ENCODE measurements at places on chromosomes 5 and 9. TPM values are rescaled to one million over a fixed set of nuclear protein-coding genes. Genes with fewer than 3 reads are reported as not detected.

GRCh38 chr9:81465468-81466011 is 223.8 kb downstream of the TLE1 start:
- no peak for DNase-seq

GRCh38 chr9:128743421-128743820 is 19.5 kb upstream of the ZDHHC12 start:
- DNase-seq, result no peak

MCIDAS gene
- 0.86 TPM for polyA plus RNA-seq

IL9 gene
- not detected for polyA plus RNA-seq

DNA sequence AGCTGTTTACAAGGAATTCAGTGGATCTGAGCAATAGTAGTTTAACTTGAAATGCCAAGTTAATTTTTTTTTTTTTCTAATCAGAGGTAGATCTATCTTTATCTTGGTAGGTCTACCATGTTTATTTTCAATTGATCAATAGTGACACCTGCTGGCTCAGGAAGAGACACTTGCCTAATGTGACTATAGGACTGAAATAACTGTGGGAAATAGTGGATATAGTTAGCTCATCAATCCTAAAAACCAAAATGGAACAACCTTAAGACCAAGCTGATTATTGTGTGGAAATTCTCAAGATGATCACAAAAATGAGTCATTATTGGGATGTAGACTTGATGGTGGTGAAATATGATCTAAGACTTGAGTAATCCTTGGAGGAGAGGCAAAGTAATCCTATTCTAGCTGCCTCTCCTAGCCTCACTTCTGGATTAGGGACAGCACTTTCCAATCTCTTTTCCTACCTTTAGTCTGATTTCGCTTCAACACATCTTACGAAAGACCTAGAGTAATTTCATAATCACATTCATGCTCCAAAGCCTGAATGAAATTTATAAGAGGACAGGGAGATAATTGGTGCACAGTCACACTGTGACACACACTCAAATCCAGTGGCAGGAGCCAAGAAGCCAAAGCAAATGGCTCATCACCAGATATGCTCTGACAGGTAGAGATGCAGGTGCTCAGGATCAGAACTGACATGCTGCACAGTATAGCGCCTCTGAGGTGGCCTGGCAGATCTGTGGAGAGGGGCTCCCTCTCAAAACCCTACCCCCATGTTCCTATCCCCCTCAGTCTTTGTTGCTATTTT is 156.3 kb downstream of the HMHB1 start:
- DNase-seq, result peak; percentile 28

CD74 gene
- polyA plus RNA-seq, result 198 TPM

IFNB1 gene
- polyA plus RNA-seq, result not detected

C5orf58 gene
- polyA plus RNA-seq, result 0.29 TPM

GRCh38 chr9:69265891-69266290 is 59.1 kb upstream of the ENTREP1 start:
- DNase-seq, result no peak

ODF2 gene
- 54.5 TPM for polyA plus RNA-seq

HSPB3 gene
- not detected for polyA plus RNA-seq

GRCh38 chr9:76359365-76359764 is 34.9 kb downstream of the RFK start:
- DNase-seq, result no peak

- DNase-seq, result no peak
Measured at GRCh38 chr9:33166231-33167083, 679 bp downstream of the B4GALT1 start.

BICD2 gene
- 23.2 TPM for polyA plus RNA-seq

RNF183 gene
- 0.34 TPM for polyA plus RNA-seq

DNA sequence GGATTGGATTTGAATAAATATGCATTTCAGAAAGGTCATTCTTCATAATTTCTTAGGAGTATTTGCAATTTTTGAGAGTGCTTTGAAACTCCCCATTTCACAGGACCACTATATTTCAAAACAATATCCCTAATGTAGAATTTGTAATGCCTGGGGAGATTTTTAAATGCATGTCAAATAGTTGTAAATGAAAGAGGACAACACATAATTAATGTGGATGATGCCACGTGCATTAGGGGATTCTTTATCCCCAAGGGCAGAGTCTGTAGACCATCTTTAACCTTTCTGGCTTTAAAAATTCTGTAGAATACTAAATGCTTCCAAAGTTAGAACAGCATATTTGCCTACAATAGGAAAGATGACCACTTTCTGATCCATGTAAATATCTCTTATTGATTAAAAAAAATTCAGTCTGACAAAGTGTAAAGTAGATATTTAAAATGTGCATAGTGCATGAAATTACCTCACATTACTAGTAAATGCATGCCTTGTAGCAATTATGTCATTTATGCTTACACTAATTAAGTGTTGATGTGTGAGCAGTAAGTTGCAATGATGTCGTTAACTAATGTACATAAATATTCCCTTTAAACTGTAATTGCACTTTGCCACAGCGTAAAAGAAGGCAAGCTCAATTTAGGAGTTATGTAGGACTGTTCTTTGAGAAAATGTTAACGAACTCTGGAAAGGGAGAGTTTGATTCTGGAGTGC is 416.1 kb downstream of the PSAT1 start:
- DNase-seq, result no peak

- no peak for DNase-seq
Measured at GRCh38 chr5:83026930-83027687, 50.1 kb downstream of the TMEM167A start.

- DNase-seq, result no peak
Measured at GRCh38 chr5:133996683-133997252, 8.0 kb downstream of the VDAC1 start.

DNA sequence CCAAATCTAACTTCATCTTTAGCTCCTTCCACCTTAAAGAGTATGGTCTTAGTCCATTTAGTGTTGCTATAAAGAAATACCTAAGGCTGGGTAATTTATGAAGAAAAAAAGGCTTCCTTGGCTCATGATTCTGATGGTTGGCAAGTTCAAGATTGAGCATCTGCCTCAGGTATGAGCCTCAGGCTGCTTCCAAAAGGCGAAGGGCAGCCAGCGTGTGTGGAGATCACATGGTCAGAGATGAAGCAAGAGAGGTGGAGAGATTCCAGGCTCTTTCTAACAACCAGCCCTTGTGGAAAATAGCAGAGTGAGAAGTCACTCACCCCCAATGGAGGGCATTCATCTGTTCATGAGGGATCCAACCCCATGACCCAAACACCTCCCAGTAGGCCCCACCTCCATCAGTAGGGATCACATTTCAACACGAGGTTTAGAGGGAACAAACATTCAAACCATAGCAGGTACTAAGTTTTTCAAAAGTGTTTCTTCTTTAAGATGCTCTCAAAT is 225.9 kb downstream of the SGCD start:
- DNase-seq, result no peak

DNA sequence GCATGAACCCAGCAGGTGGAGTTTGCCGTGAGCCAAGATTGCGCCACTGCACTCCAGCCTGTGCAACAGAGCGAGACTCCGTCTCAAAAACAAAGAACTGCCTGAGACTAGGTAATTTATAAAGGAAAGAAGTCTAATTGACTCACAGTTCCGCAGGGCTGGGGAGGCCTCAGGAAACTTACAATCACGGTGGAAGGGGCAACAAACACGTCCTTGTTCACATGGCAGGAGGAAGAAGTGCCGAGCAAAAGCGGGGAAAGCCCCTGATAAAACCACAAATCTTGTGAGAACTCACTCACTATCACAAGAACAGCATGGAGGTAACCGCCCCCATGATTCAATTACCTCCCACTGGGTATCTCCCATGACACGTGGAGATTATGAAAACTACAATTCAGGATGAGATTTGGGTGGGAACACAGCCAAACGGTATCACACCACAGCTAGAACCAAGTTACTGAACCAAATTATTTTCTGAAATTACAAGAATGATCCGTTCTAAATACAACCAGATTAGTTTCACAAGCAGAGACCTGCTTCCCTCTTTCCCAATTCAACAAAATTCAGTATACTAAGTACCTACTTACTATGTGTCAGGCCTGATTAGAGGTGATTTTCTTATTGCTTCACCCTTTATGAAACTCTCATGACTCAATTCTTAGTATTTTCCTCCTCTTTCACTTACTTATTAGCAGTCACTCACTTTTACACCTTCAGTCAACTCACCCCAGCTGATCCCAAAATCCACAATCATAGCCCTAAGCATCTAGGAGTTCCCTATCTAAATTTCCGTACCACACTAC is 8.4 kb downstream of the UBTD2 start:
- no peak for DNase-seq

DNA sequence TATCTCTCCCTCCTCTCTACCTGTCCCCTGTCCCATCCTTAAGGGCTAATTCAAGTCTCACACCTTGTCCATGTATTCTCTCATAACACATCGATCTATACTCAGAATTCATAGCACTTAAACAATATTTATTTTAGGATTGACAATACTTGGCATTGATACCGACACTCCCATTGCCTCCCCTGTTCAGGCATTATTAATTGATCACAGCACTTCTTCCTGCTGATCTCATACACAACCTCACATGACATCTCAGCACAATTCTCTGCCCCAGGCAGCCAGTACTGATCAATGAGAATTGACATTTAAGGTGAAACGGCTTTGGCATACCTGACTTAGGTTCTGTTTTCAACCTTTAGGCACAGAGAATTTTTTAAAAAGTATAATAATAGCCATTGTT is 582.4 kb upstream of the BRINP1 start:
- DNase-seq, result no peak

DNA sequence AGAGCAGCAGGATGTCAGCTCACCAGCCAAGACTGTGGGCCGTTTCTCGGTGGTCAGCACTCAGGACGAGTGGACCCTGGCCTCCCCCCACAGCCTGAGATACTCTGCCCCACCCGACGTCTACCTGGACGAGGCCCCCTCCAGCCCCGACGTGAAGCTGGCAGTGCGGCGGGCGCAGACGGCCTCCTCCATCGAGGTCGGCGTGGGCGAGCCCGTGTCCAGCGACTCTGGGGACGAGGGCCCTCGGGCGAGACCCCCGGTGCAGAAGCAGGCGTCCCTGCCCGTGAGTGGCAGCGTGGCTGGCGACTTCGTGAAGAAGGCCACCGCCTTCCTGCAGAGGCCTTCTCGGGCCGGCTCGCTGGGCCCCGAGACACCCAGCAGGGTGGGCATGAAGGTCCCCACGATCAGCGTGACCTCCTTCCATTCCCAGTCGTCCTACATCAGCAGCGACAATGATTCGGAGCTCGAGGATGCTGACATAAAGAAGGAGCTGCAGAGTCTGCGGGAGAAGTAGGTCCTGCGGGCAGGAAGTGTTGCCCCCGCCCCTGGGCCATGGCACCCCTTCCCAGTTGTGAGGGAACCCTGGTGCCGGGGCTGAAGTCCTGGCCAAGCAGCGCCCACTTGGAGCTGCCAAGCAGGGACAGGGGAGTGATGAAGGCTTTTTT is 108.9 kb downstream of the WNK2 start:
- DNase-seq, result no peak

DNA sequence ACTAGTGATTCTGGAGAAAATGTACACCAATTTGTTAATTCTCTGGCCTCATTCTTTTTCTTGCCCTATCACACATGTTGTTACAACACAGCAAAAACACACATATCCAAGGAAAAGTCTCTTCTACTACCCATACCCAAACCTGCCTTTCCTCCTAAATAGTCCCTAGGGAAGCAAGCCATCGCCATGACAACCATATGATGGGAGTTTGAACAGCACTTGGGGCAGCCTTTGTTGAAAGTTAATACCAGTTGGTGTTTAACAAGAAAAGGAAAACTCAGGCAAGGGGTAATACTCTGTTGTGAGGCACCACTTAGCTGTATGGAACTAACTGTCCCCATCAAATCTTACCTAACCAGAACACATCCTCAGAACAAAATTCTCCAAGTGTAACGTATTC is 1.7 kb downstream of the TRPM3 start:
- no peak for DNase-seq

- no peak for DNase-seq
Measured at GRCh38 chr5:126640866-126641265, 40.1 kb downstream of the PHAX start.

GRCh38 chr9:76882686-76883085 is 23.2 kb downstream of the PRUNE2 start:
- no peak for DNase-seq

TMOD1 gene
- 1.2 TPM for polyA plus RNA-seq

- no peak for DNase-seq
Measured at GRCh38 chr9:127915801-127916719, 781 bp downstream of the ST6GALNAC4 start.

DNA sequence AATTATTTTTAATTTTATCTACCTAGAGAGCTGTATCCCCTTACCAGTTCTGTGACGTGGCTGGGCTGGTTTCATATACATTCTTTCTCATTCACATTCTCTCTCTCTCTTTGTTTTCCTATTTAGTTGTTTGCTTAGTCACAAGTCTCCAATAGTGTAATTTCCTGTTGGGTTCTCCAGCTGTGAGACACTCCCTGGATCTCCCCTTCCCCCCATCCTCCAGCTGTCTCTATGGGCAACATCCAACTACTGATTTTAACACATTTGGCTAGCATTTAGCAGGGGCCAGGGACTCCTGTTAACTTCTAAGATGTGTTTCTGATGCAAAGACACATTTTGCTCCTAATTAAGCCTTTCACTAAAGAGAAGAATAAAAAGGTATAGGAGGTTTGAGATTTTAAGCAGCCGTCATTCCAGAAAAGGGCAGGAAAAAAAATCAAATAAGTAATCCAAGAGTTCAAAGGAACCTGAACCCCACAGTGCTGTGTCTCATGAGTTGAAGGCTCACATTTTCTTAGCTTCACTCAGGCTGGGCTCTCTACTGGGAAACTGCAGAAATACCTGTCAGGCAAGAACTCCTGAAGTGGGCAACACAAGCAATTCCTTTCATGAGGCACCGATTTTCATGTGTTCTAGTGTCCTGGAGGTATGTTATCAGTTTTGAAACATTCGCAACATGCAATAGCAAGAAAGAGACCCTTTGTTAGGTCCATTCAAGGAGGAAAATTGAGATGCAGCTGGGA is 198.7 kb upstream of the C9orf72 start:
- peak; percentile 72 for DNase-seq

- DNase-seq, result no peak
Measured at GRCh38 chr5:111932628-111933027, 175.6 kb upstream of the NREP start.

DNA sequence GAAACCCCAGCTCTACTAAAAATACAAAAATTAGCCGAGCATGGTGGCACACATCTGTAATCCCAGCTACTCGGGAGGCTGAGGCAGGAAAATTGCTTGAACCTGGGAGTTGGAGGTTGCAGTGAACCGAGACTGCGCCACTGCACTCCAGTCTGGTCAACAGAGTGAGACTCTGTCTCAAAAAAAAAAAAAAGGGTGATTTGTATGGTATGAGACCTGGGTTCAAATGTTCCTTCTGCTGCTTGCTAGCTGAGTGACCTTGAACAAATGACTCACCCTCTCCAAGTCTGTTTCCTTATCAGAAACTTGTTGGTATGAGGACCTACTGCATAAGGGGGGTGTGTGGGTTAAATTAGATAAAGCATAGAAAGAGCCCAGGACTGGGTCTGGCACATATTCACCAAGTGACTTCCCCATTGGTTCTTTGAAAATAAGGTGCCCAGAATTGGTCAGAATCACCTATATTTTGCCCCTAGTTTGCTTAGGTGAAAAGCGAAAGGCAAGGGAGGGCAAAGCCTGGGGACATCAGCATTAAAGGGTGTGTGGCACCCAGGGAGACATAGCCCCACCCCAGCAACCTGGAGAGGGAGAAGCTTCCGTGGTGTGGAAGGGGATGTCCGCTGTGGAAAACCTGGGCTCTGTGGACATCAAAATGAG is 9.9 kb downstream of the SLC25A25 start:
- no peak for DNase-seq

- DNase-seq, result no peak
Measured at GRCh38 chr5:8060235-8060952, 191.4 kb downstream of the MTRR start.

CDO1 gene
- 54.7 TPM for polyA plus RNA-seq

- no peak for DNase-seq
Measured at GRCh38 chr5:59416451-59416850, 477.1 kb downstream of the PDE4D start.

IFNA6 gene
- not detected for polyA plus RNA-seq

UAP1L1 gene
- 5.3 TPM for polyA plus RNA-seq

PCDHB1 gene
- 0.06 TPM for polyA plus RNA-seq

Measured in right lung (tissue), 10 donors.